ENCODE measurements at places on chromosomes 5 and 9.
A peak's percentile ranks its signal among the peaks of the same experiment; 100 is the strongest.

DNA sequence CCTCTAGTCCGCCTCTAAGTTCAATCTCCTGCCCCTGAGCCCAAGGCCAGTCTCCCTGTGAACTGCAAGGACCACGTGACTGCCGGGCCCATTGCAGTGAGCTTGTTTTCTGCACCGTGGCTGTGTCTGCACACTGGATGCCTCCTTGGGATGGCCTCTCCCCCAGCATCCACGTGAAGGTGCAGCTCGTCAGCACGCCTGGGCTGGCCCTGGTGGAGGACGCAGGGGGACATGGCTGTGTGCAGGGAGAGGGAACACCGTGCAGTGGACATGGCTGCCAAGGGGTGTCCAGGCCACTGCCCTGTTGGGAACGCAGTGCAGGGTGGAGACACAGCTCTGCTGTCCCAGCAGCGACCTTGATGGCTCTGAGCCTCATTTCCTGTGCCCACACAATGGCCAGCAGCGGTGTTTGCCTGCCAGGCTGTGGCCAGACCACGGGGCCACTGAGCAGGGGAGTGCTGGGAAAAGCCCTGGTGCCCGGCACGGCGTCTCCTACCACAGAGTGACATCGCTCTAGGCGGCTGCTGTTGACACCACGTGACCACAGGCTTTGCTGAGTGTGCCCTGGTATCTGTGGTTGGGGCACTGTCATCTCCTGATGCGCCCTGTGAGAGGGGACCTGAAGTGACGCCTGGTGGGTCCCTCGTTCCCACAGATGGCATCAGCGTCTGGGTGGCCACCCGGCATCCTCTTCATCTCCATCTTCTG is 26.9 kb upstream of the EXOC3 start:
- no peak for DNase-seq

- no peak for DNase-seq
Observed at GRCh38 chr9:71250581-71250980, 129.2 kb upstream of the TRPM3 start.

DNA sequence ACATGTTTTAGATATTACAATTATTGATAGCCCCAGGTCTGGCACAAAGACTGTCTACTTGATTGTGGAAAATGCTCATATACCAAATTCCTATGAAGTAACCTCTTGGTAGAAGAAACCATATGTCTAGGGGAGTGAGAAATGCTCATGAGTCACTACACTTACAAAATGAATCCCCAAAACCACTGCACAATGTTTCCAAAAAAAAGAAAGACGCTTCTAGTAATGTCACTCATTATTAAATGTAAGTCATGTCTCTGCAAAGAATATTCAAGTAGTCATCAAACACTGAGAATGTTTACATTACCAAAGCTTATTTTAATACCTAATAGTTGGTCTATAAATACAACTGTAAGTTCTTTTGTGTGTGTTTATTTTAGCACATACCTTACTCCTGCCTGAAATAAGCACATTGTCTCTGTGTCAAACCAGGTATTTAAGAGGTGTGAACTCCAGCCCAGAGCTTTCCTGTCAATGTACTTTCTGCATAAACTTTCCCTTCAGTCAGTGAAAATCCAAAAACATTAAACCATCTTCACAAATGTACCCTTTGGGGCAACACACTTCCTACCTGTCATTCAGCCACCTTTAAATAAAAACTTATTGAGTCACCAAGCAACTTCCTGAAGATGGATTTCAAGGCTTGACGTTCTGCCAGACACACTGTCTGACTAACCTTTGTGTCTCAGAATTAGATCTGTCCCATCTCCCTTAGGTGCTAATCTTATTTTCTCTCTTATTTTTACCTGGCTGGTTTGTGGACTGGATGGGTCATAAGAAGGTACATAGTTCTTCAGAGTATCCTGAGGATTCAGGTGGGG is 194.0 kb downstream of the NFIB start:
- DNase-seq = no peak

DNA sequence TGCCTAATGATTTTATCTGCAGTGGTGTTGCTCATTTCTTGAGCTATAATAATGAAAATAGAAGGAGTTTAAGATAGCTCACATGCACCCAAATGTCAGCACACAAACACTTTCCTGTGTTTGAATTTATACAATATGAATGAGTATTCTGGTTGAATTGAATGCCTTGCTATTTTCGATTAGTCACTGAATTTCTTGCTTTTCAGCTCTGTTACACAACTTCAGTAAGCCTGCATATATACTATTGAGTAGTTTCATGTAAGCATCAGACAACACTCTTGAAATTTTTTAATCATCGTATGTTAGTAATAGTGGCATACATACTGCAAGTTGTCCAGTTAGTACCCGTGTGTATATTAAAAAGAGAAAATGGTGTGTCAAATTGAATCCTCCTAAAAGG is 281.5 kb upstream of the GRIA1 start:
- DNase-seq = no peak

GRCh38 chr9:83132768-83133167 is 69.8 kb upstream of the RASEF start:
- DNase-seq = no peak

- DNase-seq = no peak
Observed at GRCh38 chr5:126849101-126849678, 72.3 kb downstream of the LMNB1 start.

DNA sequence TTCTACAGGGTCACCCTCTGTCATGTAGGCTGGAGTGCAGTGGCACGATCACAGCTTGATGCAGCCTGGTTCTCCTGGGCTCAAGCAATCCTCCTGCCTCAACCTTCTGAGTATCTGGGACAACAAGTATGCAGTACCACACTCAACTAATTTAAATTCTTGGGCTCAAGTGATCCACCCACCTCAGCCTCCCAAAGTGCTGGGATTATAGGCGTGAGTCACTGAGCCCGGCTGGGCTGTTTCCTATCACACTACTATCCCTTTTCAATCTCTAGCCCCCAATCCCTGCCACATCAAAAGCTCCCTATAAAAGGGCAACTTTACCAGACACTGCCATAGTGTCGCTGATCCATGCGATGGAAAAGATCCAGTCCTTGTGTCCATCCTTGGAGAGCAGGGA is 20.4 kb downstream of the DCAF12 start:
- DNase-seq = no peak

DNA sequence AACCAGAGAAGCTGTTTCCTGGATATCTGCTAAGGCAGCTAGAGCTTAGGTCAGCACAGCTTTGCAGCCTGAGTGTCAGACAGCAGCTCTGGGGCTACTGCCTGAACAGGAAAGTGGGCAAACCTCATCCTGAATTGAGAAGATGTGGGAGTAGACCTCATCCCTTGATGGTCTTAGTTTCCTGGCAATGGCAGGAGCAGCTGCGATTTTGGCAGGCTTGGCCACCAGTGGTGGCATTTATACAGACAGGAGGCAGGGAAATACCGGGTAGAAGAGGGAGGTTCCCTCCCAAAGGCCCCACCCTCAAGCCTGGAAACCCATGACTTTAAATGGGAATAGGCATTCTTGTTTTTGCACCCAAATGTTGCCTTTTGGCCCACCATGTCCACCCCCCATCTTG is 69.7 kb downstream of the LIX1 start:
- DNase-seq = no peak

GRCh38 chr9:104027295-104027694 is 66.8 kb upstream of the SMC2 start:
- no peak for DNase-seq

GRCh38 chr9:135253305-135254004 is 166.0 kb downstream of the OLFM1 start:
- DNase-seq = no peak

DNA sequence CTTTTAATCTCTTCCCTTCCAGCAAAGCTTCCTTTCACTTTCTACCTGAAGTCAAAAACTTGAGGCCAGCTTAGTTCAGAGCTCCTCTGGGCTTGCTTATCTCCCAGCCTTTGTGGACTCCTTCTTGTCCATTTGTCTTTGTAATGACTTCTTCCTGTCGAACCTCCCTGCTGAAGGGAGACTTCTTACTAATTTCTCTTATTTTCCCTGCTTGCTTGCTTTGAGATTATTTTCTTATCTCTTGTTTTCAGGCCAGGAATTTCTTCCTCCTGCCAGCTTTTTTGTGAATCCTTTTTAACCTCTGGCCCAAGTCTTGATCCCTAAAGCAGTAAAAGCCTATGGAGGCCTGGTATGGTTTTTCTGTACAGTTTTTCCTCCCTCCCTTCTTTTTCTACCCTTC is 46.8 kb upstream of the DHFR start:
- DNase-seq = no peak

- no peak for DNase-seq
Observed at GRCh38 chr5:124655251-124655917, 91.1 kb downstream of the ZNF608 start.

GRCh38 chr5:146076455-146076854 is 28.9 kb downstream of the PLAC8L1 start:
- DNase-seq = no peak

- peak; percentile 96 for DNase-seq
Observed at GRCh38 chr5:160418561-160419457, at the start of gene SLU7. Gene SLU7 (minus strand): TSS chr5:160419081. CDS start chr5:160415294, 3,787 bp downstream.

GRCh38 chr5:141914199-141914743 is 9.4 kb upstream of the DELE1 start:
- no peak for DNase-seq

DNA sequence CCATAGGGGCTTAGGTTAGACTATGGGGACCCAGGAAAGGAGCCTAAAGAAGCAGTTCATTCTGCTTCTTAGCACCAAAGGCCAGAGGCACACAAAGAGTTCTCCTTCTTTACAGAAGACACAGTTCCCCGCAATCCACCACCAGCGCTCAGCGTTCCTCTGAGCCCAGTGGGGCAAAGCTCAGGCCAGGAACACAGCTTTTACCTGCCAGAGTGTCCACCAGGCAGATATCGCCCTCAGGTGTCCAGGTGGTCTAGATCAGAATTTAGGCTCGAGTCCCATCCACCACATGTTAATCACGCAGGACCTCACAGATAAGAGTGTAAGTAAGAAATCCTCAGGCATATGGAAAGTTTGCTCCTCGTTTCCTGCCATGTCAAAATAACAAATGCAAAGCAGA is 53.0 kb downstream of the UBE2QL1 start:
- no peak for DNase-seq

GRCh38 chr5:133400831-133401351 is 211.4 kb downstream of the FSTL4 start:
- no peak for DNase-seq

DNA sequence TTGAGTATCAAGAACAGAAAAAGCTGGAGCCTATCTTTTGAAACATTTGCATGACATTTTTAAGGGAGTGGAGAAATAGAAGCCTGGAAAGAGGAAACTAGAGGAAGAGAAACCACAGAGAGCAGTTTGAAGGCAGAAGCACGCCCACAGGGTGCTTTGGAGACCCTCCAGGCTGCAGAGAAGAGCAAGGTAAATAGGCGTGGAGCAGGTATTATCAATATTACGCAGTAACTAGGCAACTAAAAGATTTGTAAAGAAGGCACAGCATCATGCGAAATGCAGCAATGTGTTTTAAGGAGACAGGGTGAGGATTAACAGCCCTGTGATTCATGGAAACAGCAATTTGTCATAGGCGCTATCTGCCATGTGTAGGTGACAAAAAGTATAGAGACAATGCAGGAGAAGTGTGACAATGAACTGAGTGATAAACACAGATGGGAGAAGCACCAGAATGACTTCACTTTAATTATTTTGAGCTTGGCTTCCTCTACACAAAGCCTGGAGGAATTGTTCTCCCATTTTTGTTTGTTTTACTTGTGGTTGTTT is 281.2 kb downstream of the BRINP1 start:
- peak; percentile 1 for DNase-seq

DNA sequence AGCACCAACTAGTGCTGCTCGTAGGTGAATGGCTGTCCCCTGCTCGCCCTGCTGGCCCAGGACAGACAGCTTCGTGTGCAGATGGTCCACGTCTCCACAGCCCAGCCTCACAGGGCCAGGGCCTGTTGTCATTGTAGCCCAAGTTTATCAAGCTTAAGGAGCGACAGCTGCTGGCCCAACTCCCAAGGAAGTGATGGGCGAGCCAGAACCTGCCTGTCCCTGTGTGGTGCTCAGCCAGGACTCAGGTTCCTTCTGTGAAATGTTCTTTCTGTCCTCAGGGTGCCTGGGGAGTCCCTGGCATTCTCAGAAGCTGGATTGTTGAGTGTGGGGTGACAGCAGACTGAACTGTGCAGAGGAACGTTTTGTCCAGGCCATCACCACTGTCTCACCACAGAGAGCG is 16.4 kb downstream of the TRIP13 start:
- no peak for DNase-seq

DNA sequence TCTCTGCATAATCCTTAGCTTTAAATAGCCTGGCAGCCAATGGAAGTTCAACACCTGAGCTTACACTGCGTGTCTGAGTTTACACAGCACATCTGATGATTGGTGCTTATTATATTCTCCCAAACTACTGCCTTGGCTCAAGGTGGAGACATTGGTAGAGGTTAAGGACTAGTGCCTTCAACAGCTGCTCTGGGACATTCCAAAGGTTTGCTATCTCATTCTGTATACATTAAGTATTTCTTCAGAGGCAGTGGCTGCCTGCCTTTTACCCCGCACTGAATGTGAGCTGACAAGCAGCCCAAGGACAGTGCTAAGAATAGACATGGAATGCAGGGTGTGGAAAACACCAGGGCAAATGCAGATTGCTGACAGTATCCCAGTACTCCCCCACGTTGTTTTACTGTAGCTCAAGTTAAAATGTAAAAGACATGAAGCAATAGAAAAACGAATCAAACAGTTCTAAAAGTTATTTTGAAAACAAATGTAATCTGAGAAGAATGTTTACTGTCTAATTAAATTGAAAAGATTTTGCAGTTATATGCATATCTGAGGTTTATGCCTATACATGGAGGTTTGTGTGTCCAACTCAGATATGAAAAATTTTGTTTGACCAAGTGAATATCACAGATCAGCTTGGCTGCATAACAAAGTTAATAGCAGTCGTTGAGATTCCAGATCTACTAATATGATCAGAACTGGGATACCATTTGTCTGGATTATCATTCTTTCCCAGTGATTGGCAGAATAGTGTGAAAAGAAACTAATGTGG is 1.8 kb downstream of the HSPB3 start:
- peak; percentile 18 for DNase-seq

DNA sequence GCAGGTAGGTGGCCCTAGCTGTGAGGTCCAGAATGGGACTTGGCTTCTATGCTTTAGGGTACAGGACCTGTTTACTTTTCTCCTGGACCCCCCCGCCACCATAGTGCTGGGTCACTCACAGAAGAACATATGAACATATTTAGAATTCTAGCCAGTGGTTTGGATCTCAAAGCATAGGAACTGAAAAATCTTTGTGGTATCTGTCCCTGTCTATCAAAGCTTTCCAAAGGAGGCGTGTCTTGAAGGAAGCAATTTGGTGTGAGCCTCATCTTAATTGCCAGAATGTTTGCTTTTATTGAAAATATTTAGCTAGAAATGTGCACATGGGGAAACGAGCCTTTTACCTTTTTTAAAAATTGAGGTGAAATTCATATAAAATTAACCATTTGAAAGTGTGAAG is 6.2 kb downstream of the PHF2 start:
- DNase-seq = no peak

- DNase-seq = no peak
Observed at GRCh38 chr5:43038496-43038989, 1.6 kb downstream of the ANXA2R start.

DNA sequence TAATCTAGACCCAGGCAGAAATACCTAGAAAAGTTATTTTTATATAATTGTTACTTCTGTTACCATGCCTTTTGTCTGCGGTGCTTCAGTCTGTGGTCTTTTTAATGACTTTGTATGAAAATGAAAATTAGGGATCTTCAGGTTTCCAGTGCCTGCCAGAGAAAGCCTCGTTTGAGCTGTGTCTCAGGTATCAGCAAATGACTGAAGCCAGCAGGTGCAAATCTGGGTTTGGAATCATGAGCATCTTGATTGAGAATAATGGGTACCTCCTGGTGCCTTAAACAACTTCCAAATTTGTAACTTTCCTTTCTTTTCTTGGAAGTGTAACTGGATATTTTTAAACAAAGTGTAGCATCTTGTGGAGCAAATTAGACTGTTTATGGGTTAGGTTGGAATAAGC is 4.3 kb downstream of the ZBTB34 start:
- no peak for DNase-seq

Measured in Caki2 (cell line).